Heart left ventricle (tissue), 16 donors: ENCODE measurements at places on chromosomes 6 and 20. TPM values are rescaled to one million over a fixed set of nuclear protein-coding genes. Genes with fewer than 3 reads are reported as not detected.

DNA sequence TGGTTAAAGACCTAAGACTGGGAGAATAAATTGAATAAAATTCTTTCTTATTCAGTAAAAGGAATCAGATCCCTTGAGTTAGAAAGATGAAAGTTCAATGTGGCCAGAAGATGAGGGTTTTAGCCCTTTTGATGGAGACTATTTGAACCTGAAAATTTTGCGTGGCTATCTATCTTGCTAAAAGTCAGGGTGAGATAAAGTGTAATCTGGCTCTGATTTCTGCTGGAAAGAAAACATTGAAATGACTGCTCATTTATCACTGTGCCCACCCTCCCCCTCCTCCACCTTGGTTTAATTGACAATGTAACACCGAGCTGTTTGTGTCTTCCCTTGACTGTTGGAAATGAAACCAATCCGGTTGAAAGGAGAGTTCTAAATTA, 32.9 kb upstream of the TCF21 start:
- H3K27ac ChIP-seq, result no peak overlapping the region
- no peak for DNase-seq
- H3K4me1 ChIP-seq, result no peaks in the 10 kb centered on the region
- H3K36me3 ChIP-seq, result no peaks in the 10 kb centered on the region
- no peak overlapping the region for H3K4me3 ChIP-seq

DNA sequence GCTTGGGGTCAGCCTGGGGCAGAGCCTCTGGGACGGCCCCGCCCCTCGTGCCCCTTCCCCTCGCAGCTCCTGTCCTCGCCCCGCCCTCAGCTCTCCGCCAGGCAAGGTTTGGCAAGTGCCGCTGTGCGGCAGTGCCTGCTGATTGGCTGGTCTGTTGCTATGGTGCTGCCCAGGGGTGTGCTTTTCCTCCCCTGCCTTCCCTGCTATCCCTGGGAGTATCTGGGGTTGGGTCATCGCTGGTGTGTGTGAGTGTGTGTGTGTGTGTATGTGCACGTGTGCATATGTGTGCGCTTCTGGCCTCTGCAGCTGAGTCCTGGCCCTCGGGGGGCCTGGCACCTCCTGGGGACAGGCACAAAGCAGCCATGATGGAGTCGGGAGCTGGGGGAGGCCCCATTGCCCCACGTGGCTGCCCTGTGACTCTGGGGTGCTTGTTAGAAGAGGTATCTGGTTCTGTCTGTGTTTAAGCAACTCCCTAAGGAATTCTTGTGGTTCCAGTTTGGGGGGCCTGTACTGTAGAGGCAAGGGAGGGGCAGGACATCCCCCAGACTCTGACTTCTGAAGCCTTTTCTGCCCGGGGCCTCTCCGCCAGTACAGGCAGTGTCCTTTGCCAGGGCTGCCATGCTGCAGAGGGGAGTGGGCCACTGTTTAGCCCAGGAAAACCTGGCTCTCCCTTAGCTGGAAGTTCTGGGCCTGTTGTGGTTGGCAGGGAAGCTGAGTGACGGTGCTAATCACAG, 6.9 kb downstream of the RTEL1 start:
- H3K27ac ChIP-seq, result no peak overlapping the region
- H3K27me3 ChIP-seq, result no peaks in the 10 kb centered on the region
- no peaks in the 10 kb centered on the region for H3K36me3 ChIP-seq
- no peaks in the 10 kb centered on the region for H3K4me1 ChIP-seq

DNA sequence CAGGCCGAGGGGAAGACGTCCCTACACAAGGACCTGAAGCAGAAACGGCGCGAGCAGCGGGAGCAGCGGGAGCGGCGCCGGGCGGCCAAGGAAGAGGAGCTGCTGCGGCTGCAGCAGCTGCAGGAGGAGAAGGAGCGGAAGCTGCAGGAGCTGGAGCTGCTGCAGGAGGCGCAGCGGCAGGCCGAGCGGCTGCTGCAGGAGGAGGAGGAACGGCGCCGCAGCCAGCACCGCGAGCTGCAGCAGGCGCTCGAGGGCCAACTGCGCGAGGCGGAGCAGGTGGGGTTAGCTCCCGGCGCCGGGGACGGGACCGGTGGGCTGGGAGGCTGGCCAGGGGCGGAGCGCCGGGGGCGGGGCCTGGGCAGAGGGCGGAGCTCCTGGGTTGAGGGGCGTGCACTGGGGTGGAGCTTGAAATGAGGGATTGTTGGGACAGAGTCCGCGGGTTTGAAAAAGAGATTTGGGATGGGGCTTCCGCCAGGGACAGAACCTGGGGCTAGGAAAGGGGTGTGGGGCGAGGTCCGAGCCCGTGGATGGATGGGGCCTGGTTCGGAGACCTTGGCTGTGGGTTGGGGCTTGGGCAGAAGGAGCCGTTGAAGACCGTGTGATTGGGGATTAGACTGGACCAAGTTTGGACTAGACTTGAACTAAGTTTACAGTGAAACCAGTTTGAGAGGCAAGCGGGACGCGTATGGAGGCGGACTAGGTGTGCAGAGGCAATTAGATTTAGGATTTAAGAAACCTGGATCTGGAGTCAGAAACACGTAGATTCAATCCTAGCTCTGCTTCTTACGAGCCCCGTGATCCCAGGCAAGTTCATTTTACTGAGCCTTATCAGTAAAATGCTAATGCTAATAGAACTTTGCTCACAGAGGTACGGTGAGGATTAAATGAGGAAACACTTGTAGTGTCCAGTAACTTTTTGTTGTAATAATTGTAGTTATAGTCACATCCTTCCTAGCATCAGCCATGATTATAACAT, 20.9 kb downstream of the DEF6 start:
- DNase-seq, result peak; percentile 89
- peak overlapping the region; percentile 67 for H3K4me3 ChIP-seq
- H3K27ac ChIP-seq, result no peak overlapping the region

- DNase-seq, result no peak
- H3K27me3 ChIP-seq, result no peaks in the 10 kb centered on the region
- no peak overlapping the region for H3K4me3 ChIP-seq
- no peak overlapping the region for H3K27ac ChIP-seq
- no peaks in the 10 kb centered on the region for H3K4me1 ChIP-seq
These were observed 207.2 kb downstream of the CD109 start for GRCh38 chr6:73903155-73903554.

ARMH2 gene
- not detected for total RNA-seq

RIPOR2 gene
- total RNA-seq, result 2.8 TPM

NRM gene
- total RNA-seq, result 3.7 TPM

HLA-DOB gene
- 0.33 TPM for total RNA-seq

DACT2 gene
- total RNA-seq, result 3.8 TPM
